Mesenchymal stem cell (in vitro differentiated cells and primary cell): ENCODE measurements at places on chromosomes 7 and 10.

GRCh38 chr7:24192691-24193090 is 91.3 kb upstream of the NPY start:
- no peak for DNase-seq
- H3K36me3 ChIP-seq = no peaks in the 10 kb centered on the region
- H3K4me3 ChIP-seq = no peak overlapping the region
- no peaks in the 10 kb centered on the region for H3K4me1 ChIP-seq
- H3K27me3 ChIP-seq = no peaks in the 10 kb centered on the region
- H3K27ac ChIP-seq = no peak overlapping the region

- no peak overlapping the region for H3K4me3 ChIP-seq
- H3K27me3 ChIP-seq = no peaks in the 10 kb centered on the region
- H3K36me3 ChIP-seq = no peaks in the 10 kb centered on the region
- H3K4me1 ChIP-seq = peaks cover 22% of the 10 kb centered on the region
Observed at GRCh38 chr7:139914306-139915267, 85.5 kb downstream of the TBXAS1 start.

GRCh38 chr10:35561715-35562114 is 43.4 kb upstream of the GJD4 start:
- peaks cover 24% of the 10 kb centered on the region for H3K36me3 ChIP-seq
- DNase-seq = no peak
- peaks cover 11% of the 10 kb centered on the region for H3K4me1 ChIP-seq
- H3K27me3 ChIP-seq = no peaks in the 10 kb centered on the region
- H3K27ac ChIP-seq = no peak overlapping the region

DNA sequence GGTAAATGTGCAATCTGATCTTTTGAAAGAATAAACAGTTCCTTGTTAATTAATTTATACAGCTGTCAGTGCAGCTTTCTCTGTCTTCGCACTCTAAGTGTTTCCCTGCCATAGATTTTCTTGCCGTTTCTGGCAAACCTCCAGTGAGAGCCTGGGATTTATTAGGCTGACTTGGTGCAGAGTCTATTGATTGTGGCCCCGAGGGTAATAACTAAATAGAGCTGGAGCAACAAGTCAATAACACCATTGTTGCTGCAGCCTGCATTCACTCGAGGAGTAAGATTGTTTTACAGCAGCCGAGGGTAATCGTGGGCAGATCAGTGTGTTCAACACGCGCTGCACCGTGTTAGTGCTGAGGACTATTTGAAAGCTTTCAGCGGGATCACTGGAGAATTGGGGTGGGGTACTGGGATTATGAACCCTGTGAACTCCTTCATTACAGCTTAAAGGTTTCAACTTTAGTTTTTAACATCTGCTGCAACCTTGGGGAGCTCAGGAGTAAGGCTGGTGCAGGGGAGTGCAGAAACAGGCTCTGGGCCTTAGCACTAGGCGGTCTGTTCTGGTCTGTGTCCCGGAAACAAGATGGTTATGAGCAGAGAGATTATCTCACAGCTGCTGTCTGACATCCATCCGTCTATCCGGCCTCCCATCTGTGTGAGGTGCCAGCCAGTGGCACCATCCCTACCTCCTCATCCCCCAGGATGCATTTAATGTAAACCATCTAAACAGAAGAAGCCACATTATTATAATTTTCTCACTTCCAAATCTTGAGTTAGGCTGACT is 174.0 kb upstream of the TCF7L2 start:
- DNase-seq = peak; percentile 18
- H3K4me3 ChIP-seq = no peak overlapping the region
- peaks cover 4% of the 10 kb centered on the region for H3K36me3 ChIP-seq
- H3K27me3 ChIP-seq = no peaks in the 10 kb centered on the region

DNA sequence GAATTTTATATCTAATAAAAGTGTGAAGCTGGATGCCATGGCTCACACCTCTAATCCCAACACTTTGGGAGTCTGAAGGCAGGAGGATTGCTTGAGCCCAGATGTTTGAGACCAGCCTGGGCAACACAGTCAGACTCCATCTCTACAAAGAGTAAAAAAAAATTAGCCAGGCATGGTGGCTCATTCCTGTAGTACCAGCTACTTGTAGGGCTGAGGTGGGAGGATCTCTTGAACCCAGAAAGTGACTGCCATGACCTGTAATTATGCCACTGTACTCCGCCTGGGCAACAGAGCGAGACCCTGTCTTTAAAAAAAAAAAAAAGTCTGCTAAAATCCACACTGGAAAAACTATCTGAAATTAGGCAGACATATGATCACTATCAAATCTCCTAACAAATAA is 7.6 kb downstream of the JMJD1C start:
- H3K36me3 ChIP-seq = no peaks in the 10 kb centered on the region
- H3K27ac ChIP-seq = no peak overlapping the region
- no peaks in the 10 kb centered on the region for H3K27me3 ChIP-seq
- no peak for DNase-seq
- no peak overlapping the region for H3K4me3 ChIP-seq
- H3K4me1 ChIP-seq = peaks cover 1% of the 10 kb centered on the region

GRCh38 chr7:117153016-117153545 is 169.8 kb downstream of the WNT2 start:
- no peaks in the 10 kb centered on the region for H3K27me3 ChIP-seq
- H3K4me1 ChIP-seq = peaks cover 2% of the 10 kb centered on the region
- no peak for DNase-seq
- H3K4me3 ChIP-seq = no peak overlapping the region

DNA sequence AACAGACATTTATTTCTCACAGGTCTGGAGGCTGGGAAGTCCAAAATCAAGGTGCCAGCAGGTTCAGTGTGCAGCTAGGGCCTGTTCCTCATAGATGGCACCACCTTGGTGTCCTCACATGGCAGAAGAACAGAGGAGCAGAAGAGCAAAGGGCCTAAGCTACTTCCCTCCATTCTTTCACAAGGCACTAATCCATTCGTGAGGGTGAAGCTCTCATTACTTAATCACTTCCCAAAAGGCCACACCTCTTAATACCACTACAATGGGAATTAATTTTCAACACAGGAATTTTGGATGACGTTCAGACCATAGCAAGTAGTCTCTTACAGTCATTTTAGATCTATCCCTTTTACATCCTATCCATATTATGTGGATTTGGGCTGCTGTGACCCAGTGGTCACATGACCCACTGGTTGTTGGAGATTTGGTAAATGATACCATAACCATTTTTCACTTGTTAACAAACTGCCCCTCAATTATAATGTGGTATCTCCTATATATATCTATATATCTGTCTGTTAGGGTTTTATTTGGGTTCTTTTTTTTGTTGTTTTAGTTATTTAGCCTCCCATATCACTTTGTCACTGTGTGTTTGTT is 63.4 kb downstream of the BBS9 start:
- no peak overlapping the region for H3K27ac ChIP-seq
- no peak for DNase-seq
- no peak overlapping the region for H3K4me3 ChIP-seq
- H3K27me3 ChIP-seq = no peaks in the 10 kb centered on the region
- H3K36me3 ChIP-seq = no peaks in the 10 kb centered on the region

DNA sequence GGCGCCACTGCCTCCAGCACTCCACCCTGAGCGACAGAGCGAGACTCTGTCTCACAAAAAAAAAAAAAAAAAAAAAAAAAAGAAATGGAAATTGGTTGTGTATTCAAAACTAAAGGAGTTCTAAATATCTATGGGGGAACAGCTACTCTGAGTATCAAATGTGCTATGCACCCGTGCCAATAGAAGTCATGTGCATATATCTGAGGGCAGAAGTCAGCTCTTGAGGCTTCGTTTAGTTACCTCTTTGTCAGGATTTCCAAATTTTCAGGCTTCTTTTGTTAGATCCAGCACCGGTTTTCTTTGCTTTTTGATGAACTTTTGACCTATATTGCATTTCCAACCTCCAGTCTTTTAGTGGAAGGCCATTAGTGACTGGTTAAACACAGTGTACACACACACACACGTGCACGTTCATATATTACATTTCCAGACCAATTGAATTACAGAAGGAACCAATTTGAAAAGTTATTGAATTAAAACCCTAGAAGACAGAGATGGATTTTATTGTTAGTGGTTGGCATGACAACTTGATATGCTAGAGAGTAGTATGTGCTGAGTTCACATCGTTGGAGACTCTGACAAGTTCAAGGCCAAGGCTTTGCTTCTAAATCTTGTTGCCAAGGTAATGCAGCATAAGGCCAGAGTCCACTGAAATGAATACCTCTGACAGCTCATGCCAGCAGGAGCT is 33.1 kb upstream of the ADD3 start:
- no peak overlapping the region for H3K27ac ChIP-seq
- H3K4me3 ChIP-seq = no peak overlapping the region
- no peak for DNase-seq
- H3K36me3 ChIP-seq = no peaks in the 10 kb centered on the region
- no peaks in the 10 kb centered on the region for H3K27me3 ChIP-seq

DNA sequence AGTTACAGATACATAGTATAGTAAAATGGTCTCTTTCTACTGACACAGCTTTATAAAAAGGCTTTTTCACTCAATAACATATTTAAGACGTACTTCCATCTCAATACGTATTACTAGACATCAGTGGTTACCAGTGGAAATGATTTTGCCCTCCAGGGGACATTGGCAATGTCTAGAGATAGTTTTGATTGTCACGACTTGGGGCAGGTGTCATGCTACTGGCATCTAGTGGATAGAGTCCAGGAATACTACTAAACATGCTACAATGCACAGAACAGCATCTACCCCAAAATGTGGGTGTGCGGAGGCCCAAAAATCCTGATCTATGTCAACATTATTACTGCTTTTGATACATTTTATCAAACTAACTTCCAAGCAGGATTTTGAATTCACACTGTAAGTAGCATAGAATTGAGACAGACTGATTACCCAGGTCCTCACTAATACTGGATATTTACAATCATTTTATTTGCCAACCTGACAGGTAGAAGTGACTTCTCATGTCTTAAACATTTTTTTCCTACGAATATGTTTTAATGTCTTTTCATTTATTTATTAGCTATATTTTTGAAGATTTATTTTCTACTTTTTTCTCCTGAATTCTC is 53.8 kb downstream of the HGF start:
- peak; percentile 59 for DNase-seq
- H3K27me3 ChIP-seq = no peaks in the 10 kb centered on the region
- H3K36me3 ChIP-seq = no peaks in the 10 kb centered on the region
- H3K4me3 ChIP-seq = no peak overlapping the region
- no peak overlapping the region for H3K27ac ChIP-seq

DNA sequence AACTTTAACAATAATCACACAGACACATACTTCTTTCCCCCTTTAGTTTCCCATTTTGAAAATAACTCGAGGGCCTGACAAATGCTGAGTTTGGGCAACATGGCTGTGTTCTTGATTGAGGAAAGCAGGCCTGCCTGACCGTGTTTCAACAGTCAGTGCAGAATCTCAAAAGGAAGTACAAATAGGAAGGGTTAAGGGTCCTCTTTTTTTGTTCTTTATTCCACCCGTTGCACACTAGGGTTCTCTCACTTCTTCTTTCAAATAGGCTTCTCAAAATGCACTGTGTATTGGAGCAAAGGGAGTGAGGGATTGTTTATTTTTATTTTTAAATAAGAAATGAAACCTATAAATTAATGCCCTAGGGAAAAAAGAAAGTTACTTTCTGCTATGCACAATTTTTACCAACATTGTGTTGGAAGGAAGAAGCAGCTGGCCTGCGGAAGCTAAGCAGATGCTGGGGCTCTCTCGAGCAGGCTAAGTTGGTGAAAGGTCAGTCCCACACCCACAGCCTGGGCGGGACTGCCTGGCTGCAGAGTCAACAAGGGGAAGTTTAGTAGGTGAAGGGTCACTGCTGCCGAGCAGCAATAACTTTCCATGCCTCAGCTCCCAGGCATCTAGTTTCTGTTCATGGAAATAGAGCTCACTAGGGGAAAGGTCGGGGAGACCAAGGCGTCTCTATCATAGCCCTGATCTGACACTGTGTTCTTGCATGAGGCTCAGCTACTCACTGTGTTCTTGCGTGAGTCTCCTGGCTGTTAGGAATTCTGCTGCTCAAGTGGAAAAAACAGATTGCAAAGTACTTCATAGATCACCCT is 12.2 kb upstream of the PDK4 start:
- no peaks in the 10 kb centered on the region for H3K36me3 ChIP-seq
- peak overlapping the region; percentile 52 for H3K4me3 ChIP-seq
- peak; percentile 99 for DNase-seq
- peak overlapping the region; percentile 64 for H3K27ac ChIP-seq

GRCh38 chr10:84608126-84608525 is 279.7 kb downstream of the CCSER2 start:
- H3K27ac ChIP-seq = no peak overlapping the region
- no peaks in the 10 kb centered on the region for H3K36me3 ChIP-seq
- peaks cover 19% of the 10 kb centered on the region for H3K27me3 ChIP-seq
- no peak overlapping the region for H3K4me3 ChIP-seq
- no peak for DNase-seq

DNA sequence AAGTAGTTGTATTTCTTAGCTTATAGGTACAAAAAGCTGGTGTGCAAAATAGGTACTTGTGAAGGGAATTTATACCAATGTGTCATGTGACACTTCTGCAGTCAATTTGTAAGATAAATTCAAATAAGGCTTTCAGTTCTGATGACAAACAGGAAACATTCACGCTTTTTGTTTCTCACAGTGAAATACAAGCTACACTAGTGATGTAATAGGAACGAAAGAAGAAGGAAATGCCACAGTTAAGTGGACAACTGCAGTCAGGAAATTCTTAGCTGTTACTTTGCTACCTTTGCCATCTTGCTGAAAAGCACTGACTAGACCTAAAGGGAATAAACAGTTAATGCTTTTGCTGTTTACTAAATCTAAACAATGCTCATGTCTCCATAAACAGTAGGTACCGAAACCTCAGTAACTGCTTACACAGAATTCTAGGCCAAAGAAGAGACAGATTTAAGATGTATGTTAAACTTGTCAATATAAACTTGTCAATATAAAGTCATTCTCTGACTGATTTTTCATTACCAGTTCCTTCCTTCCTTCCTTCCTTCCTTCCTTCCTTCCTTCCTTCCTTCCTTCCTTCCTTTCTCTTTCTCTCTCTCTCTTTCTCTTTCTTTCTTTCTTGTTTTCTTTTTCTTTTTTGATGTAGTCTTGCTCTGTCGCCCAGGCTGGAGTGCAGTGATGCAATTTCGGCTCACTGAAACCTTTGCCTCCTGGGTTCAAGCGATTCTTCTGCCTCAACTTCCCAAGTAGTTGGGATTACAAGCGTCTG is 10.1 kb downstream of the OTUD1 start:
- H3K36me3 ChIP-seq = no peaks in the 10 kb centered on the region
- H3K27ac ChIP-seq = no peak overlapping the region
- DNase-seq = peak; percentile 78
- H3K4me3 ChIP-seq = no peak overlapping the region
- no peaks in the 10 kb centered on the region for H3K27me3 ChIP-seq
- H3K4me1 ChIP-seq = no peaks in the 10 kb centered on the region
